ENCODE measurements at places on chromosomes 7 and 10.

DNA sequence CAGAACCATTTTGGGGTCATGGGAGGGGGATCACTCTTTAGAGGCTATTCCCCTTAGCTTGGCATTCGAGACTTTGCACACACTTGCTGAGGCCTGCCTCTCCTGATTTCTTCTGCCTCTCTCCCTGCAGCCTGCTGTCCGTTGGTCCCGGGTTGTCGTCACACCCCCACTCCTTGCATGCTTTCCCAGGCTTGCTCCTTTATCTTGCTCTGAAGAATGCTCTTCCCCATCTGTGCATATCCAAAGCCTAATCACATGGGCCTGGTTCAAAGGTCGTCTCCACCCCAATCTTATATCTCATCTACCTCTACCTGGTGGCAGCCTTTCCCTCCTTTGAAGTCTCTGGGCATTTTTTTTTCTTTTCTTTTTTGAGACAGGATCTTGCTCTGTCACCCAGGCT, 24.3 kb upstream of the EMX2 start:
- DNase-seq, result no peak

GRCh38 chr10:77823811-77824542, 102.6 kb downstream of the DLG5 start:
- no peak for DNase-seq

DNA sequence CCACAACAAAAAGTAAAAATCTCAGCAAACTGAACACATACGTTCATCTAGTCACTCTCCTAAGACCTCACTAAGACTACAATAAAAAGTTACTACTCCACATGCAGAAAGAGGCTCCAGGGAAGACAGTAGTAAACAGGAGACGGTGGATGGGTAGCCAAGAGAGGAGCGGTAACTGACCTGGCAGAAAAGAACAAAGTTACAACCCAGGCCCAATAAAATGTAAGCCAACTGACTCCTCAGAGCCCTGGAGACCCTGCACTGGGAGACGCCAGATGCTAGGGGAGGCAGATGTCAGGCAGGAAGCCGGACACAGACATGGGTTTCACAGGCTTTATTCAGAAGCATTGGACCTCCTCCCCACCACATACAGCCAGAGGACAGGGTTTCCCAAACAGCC, 181.1 kb upstream of the NFE2L3 start:
- DNase-seq, result no peak

DNA sequence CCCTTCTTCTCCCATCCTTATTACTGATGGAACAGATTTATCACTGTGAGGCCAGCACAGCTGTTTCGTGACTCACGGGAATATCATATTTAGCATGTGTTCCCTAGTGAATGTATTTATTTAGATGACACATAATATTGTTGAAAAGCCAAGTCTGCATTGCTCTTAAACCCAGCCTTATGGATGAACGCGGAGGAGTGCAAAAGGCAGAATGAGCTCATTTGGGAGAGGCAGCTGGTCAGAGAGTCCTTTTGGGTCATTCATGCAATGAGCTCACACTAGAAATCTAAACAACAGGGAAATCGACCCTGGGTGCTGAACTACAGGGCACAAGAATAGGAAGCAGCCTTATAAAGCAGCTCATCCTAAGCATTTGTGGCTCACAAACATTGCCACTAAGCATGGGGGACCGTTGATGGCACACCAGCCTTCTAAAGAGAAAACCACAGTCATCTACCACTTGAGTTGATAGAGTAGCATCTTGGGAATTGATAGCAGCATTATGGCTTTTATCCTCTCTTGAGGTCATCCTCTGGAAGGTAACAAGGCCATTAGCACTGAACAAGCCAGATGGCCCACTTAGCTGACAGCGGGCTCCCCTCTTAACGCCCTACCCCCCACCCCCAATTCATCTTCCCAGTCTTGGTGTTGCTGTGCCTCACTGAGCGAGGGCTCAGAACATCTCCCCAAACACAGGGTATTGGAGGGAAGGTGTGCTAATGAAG, 32.9 kb upstream of the SDK1 start:
- DNase-seq, result peak; percentile 64

Data from RWPE2 (cell line).